ENCODE measurements at places on chromosomes 3 and 15.

DNA sequence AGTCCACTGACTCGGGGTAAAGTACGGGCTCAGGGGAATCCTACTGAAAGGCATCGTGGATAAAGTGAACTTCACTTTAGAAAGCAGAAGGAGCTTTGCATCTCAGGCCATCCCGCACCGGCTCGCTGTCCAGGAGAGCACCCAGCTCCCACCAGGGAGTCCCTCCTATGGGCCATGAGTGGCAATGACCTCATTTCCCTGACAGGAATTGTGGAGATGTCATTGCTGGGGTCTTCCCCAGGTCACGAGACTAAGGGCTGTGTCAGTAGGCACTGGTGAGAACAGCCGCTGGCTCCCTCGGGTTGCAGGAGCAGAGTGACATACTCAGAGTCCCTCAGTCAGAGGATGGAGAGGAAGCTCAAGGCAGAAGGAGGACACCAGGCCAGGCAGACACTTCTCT lies 97.3 kb downstream of the XXYLT1 start:
- DNase-seq, result no peak

DNA sequence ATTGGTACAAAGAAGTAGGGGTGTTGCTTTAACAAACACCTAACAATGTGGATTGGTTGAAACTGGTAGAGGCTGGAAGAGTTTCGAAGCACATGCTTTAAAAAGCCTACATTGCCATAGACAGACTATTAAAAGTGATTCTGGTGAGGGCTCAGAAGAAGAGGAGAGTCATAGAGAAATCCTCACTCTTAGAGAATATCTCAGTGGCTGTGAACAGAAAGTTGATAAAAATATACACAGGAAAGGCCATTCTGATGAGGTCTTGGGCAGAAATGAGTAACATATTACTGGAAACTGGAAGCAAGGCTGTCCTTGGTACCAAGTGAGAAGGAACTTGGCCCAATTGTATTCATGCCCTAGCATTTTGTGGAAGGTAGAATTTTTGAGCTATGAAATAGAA lies 173.7 kb upstream of the CRBN start:
- no peak for DNase-seq

DNA sequence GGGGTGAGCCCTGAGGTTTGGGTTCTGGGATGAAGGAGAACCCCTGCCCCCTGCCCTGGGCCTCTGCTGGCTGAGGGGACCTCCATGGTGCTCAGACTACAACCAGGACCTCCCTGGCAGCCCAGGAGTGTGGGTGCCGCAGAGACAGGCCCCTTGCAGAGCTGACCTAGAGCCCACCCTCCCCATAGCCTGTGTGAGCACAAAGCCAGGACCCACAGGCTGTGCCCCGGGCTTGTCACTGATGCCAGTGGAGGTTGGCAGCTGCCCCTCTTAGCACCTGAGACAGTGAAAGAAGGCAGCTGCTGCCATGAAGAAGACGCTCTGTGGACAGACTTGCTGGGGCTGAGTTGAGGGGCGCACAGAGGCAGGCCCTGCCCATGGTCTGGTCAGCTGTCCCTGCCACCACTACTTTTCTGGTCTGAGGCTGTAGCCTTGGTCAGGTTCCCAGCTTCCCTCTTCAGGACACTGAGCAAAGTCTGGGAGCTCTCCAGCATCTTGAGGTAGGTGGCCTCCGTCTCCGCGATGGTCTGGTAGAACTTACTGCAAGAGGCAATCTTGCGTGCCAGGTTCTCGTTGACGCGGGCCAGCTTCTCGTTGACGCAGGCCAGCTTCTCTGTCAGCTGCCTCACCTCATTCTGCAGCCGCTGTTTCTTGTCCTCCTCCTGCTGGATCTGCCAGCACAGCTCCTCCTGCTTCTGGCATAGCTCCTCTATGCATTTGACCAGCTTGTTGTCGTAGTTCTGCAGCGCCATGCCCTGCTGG lies 23.0 kb downstream of the USP4 start:
- no peak for DNase-seq

DNA sequence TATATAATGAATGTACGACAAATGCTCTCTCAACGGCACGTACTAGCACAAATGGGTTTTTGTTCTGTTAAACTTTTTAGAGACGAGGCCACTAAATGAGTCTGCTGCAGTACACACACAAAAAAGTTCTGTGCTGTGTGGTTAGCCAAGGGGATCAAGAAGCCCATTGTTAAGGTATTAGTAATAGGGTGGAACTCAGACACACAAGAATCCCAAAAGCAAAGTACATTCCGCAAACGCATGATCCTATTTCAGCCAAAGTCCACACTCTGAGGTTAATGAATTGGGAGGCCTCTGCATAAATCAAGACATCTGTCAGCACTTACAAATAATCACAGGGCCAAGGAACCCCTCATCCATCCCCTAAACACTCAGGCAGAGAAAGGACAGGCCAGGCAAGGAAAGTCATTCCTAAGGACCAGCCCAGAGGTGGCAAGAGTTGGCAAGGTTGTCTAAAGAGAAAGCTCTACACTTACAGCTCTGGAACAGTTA lies 12.1 kb downstream of the OSBPL10 start:
- peak; percentile 82 for DNase-seq

GRCh38 chr3:171231361-171231760 lies 204.8 kb upstream of the SLC2A2 start:
- DNase-seq, result no peak

DNA sequence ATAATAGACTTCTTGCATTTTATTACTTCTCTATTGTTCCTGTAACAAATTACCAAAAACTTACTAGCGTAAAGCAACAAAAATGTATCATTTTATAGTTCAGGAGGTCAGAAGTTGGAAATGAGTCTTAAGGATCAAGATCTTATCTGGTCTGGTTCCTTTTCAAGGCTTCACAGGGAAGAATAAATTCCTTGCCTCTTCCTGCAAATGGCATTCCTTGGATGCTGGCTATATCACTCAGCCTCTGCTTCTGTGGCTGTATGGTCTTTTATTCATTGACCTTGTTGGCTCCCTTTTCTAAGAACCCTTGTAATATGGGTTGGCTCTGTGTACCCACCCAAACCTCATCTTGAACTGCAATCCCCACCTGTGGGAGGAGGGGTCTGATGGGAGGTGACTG lies 478.4 kb upstream of the THBS1 start:
- no peak for DNase-seq

GRCh38 chr3:24487325-24488262 lies 7.1 kb downstream of the THRB start:
- DNase-seq, result no peak

GRCh38 chr3:23157331-23157730 lies 45.8 kb upstream of the UBE2E2 start:
- no peak for DNase-seq

Data from HT-29 (cell line).